Stimulated activated CD8-positive, alpha-beta memory T cell treated with anti-CD3 and anti-CD28 coated beads, Interleukin-7, amount 100 ng/mL, for 4 hours (primary cell): ENCODE measurements at places on chromosomes 3 and 15.

DNA sequence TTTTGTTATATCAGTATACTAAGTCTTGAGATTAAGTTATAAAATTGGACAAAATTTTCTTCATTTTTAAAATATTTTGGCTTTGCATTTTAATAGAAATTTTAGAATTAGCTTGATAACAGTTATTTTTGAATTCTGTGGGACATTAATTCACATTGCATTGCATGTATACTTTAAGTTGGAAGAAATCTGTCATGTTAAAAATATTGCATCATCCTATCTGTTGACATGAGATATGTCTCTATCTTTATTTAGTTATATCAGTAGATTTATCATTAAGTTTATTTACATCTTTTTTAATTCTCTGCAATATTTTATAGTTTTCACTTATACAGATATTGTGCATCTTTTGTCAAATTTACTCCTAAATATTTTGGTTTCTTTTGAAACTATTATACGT, 904.6 kb upstream of the NR2F2 start:
- DNase-seq, result no peak

DNA sequence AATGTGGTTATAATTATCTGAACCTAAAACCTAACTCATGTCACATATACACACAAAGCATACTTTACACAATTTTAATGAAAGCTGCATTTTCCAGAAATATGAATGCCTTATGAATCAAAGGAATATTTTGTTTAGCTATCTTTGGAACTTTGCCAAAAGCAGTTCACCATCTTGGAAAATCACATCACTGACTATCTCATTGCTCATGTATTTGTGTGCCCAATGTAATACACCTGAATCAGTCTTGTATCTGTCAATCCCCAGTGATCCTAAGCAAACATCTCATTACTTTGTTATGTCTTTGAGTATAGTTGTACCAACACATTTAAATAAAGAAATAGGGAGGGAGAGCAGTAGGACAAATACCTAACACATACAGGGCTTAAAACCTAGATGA, 15.6 kb upstream of the CD47 start:
- DNase-seq, result no peak

GRCh38 chr3:160616311-160616710, 50.9 kb upstream of the KPNA4 start:
- DNase-seq, result no peak

- no peak for DNase-seq
Measured at GRCh38 chr15:35886765-35887164, 340.8 kb upstream of the DPH6 start.

- DNase-seq, result no peak
Measured at GRCh38 chr3:35969406-35969805, 330.1 kb downstream of the ARPP21 start.

- no peak for DNase-seq
Measured at GRCh38 chr15:64037966-64038365, 8.3 kb downstream of the DAPK2 start.

- no peak for DNase-seq
Measured at GRCh38 chr3:144585408-144585807, 613.8 kb downstream of the DIPK2A start.

DNA sequence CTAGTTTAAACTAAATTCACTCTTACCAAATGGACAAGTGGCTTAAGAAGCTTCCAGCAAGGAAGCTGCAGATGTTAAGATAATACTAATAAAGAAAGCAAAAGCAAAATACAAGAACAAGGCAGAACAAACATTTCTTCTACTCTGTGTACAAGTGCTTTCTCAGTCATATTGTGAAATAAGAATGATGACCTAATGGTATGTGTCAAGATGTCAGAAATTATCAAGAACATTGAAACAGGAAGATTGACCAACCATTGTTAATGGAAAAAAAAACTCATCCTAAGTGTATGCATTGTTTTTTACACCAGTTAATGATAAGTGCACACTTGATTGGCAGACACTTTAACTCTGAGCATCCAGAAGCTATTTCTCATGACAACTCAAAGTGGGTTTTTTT, 65.4 kb upstream of the P2RY1 start:
- no peak for DNase-seq

DNA sequence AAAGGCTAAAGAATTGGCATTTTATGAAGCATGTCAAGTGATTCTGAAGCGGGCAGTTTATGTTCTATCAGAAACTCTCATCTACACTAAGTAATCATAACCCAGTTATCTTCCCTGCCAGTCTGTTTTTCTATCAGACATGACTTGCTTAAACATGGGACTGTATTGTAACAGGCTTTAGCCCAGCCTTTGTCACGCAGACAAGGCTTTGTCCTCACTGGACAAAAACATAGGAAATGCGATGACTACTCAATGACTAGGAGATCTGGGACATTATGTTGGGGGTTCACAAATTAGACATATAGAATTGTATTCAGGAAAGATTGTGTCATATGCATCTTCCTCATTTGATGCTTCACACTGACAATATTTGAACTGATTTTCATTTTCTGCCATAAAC, 115.5 kb downstream of the GADL1 start:
- no peak for DNase-seq

GRCh38 chr15:64749999-64750657, 25.3 kb downstream of the RBPMS2 start:
- no peak for DNase-seq

- DNase-seq, result peak; percentile 80
Measured at GRCh38 chr3:50573566-50574443, 4.5 kb downstream of the HEMK1 start.

DNA sequence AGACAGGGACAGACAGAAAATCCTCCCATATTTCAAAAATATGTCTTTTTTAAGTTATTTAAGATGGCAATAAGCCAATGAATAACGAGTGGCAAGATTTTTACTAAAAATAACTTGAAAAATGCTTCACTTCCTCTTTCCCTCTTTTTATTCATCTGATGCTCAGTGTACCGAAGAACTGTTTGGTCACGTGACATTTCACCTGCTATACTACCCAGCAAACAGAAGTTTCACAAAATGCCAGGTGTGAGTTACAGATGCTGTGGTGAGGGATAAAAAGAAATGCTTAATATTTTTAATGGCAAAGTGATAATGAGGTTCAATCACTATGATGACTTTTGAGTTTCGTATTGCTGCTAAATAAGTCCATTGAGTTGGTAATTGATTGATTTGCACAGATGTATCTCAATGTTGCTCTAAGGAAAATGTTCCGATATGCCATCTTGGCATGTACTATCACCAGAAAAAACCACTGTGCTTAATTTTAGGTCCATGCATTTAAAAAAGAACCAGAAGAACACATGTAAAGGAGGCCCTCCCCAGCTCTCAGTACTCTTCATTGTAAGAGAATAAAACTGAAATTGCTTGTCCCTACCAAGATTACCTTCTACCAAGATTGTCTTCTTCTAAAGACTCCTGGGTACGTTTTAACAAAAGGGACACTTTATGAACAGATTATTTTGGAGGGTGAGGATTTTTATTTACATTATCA, 26.0 kb upstream of the SEC62 start:
- no peak for DNase-seq

DNA sequence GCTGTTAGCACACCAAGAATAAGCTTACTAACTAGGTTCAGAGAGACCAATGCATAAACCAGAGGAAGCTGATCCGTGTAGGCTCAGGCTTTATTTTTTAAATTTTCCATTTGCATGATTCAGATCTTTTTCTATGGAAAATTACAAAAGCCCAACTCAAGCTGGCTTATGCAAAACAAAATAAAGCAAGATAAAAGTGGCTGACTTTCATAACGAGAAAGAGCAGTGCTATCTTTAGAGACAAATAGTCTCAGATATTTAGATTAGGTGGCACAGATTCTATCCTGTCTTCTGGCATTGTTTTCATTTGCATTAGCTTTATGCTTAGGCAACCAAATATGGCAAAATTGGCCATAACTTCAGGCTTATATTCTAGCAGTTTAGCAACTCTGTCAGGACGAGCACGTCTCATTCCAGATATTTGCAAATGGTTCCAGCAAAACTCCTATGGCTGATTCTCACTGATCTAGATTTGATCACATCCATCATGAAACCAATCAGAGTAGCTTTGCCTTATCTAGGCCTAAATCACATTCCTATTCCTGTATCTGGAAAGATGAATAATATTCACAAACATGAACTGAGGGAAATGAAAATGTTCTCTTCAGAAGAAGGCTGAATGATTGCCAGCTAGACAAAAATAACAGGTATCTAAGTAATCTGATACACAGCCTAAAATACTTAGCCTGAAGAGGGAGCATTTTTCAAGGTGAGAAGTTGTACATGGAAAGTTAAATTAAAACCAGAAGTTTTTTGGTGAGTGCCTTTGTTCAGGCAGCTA, 216.4 kb upstream of the DPPA4 start:
- no peak for DNase-seq

GRCh38 chr15:68630211-68630555, 51.4 kb downstream of the CORO2B start:
- DNase-seq, result no peak

GRCh38 chr3:182239316-182239715, 527.6 kb downstream of the SOX2 start:
- no peak for DNase-seq

DNA sequence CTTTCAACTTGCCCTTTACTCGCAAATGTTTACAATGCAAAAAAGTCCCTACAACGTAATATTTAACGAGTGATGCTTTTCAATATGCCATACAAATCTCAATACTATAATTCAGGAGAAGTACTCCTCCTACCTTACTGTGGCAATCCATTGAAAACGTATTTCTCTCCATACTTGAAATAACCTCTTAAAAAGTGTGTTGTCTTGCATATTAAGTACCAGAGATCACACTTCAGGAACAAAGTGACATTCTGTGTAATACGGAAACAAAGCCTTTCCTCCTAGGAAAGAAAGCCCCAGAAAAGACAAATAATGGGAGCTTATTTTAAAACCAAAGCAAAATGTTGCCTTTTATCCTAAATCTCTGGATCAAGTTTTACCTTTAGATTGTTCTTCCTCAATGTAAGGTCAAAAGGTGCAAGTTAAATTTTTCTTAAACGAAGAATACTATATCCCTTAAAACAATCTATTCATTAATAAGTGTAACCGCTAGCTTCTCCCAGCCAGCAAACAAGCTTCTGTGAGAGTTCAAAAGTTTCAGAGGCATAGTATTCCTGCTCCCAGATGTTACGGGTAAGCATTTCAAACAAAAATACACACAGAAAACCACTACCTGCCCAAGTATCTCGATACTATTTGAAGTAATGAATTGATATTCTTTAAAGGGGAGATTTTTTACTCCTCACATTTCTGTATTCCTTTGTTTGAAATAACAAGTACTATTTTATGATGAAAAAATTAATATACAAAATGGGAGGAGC, 1.7 kb downstream of the TJP1 start:
- no peak for DNase-seq

GRCh38 chr3:197203714-197204146, 94.7 kb downstream of the DLG1 start:
- DNase-seq, result no peak

DNA sequence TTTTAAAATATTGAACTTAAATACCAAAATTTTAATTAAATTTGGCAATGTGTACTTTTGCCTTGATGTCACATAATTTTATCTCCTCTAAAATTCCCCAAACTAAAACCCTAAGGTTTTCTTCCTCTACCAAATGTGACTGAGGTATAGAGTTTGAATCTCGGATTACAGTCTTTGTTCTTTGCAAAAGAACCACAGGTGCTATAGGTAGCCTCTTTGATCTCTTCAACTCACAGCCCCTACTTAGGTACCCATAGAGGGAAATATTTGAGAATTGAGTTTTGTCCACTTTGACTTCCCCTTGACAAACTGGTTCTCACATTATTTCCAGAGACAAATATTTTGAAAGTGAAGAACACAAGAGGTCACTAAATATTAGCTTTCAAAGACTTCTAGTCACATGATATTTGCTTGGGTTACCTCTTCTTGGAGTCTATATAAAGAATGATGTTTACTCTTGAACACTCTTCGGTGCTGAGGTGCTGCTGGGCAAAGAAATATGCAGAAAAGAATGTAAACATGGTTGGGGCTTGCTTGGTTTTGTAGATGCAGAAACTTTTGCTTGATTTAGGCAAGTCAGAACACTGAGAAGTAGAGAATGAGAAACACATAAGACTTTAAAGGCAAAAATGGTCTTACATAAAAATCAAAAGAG, 120.8 kb upstream of the MCTP2 start:
- no peak for DNase-seq

GRCh38 chr3:12972043-12972442, 101.2 kb downstream of the IQSEC1 start:
- no peak for DNase-seq

DNA sequence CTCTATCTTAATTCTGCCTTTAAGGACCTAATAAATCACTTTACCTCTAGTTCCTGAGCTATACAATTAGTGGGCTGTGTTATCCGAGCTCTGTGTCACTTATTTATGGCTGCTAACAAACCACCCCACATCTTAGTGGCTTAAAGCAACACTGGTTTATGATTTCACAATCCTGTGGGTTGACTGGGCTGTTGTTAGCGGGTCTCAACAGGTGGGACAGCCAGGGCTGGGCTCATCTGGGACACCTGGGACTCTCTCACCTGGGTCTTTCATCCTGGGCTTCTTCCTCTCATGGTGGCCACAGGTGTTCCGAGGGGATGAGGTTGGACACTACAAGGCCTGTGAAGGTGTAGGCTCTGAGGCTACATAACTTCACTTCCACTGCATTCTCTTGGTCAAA, 35.8 kb upstream of the CHST2 start:
- DNase-seq, result no peak

DNA sequence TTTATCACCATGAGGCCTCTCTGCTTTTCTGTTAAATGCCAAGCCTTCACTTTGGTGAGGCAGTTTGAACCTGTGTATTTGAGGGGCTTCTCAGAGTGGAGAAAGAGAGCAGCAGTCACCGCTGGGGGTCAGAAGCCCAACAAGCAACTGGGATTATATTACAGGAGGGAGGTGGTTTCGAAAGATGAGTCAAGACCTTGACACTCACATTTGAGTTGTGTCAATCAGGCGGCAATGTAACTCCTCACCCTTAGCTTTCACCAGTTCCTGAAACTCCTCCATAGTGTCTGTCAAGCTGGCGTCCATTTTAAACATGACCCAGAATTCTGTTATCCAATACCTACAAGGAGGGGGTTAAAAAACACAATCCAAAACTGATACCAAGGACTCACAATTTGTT, 46.5 kb downstream of the RASGRP1 start:
- no peak for DNase-seq

- DNase-seq, result no peak
Measured at GRCh38 chr15:29857221-29857789, 35.0 kb upstream of the TJP1 start.

- DNase-seq, result no peak
Measured at GRCh38 chr3:170414202-170414663, 4.4 kb upstream of the CLDN11 start.

DNA sequence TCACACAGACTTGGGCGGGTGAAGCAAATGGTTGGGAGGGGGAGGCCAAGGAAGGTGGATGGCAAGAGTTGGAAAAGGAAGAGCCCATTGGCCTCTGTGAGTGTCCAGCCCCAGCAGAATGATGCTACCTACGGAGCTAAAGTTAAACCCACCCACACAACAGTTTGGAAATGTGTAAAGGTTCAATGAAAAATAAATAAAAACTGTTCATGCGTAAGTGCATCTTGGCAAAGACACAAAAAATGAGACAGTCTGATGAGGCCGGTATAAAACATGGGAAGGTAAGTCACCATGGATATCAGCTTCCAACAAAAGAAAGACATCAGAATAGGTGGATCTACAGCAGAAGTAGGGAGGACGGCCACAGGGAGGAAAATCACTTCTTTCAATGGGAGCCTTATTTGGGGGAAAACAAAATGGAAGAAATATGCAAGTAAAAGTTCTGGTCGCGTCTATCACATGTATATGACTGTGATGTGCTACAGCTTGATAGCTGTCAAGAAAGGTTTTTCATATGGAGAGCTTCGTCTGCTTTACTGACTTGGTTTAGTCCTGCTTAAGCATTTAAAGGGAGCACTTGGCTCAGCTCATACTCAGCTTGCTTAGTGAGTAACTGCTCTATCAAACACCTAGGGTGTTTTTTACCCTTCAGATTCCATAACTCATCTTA, 82.8 kb downstream of the TIGIT start:
- DNase-seq, result no peak
